Esophagus squamous epithelium (tissue), 5 donors: ENCODE measurements at places on chromosomes 1 and 21. TPM values are rescaled to one million over a fixed set of nuclear protein-coding genes. Genes with fewer than 3 reads are reported as not detected.
A peak's percentile ranks its signal among the peaks of the same experiment; 100 is the strongest.

DNA sequence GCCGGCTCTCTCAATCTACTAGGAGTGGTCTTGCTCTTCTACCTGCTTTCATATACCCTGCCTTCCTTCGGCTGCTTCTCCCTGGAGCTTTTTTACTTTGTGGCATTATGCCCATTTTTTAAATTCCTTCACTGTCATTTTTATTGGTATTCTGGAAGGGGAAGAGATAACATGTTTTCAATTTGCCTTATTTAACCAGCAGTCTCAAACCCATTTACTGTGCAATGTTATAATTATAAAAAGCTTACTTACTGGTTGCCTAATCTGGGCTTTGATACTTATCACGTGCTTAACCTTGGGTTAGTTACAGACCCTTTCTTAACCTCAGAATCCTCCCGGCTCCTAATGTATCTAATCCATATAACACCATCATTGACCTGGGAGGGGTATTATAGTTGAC lies 128.1 kb downstream of the SIPA1L2 start:
- H3K27me3 ChIP-seq = no peaks in the 10 kb centered on the region
- H3K4me1 ChIP-seq = peaks cover 27% of the 10 kb centered on the region
- H3K4me3 ChIP-seq = no peak overlapping the region

Gene ELF3
- 146 TPM for total RNA-seq

DNA sequence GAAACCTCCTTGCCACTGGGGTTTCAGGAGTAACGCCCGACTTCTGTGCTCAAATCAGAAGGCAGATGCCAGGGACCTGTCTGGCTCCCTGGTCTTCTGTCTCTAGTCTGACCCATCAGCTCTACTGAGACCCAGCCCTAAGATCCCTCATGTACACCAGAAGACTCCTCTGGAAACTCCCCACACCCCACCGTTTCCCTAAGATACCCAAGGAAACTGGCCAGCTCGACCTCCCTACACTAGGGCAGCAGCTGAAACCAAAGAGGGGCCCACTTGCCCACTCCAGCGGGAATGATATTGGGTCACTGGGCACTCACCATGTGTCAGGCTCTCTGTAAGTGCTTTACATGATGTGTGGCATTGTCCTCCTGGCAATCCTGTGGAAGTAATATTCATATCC lies 469 bp upstream of the S100A16 start:
- H3K27me3 ChIP-seq = no peaks in the 10 kb centered on the region
- DNase-seq = no peak
- H3K4me3 ChIP-seq = peak overlapping the region; percentile 66

Gene LDLRAD2
- not detected for total RNA-seq

DNA sequence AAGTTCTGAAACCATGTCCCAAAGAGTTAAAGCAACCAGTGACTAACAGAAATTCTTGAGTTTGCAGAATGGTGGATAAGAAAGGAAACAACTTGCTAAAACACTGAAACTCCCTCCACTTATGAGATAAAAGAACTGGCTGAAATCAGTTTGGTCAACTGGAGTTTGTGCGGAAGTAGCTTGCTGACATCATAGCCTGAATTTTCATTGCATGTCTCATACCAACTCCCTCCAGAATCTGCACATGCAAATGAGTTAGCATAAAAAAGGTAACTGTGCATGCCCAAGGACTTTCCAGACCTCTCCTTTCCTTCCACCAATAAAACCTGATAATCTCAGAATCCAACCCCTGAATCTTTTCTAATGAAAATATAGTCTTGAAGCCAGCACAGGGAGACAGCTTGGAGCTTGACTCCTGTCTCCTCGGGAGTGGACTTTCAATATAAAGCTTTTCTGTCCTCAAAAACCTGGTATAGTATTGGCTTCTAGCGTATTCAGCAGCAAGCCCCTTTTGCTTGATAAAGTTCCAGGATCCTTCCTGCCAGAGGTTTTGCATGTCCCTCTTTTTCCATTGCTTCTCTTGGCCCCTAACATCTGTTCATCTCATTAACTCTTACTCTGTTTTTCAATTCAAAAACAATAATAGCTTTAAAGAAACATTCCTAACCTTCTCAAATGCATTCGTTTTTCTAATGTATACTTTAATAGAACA lies 785.8 kb upstream of the ADGRL4 start:
- DNase-seq = no peak
- no peaks in the 10 kb centered on the region for H3K36me3 ChIP-seq
- H3K27ac ChIP-seq = no peak overlapping the region

- H3K4me1 ChIP-seq = peaks cover 17% of the 10 kb centered on the region
- H3K27ac ChIP-seq = no peak overlapping the region
- no peaks in the 10 kb centered on the region for H3K27me3 ChIP-seq
- DNase-seq = no peak
- H3K4me3 ChIP-seq = no peak overlapping the region
- H3K36me3 ChIP-seq = peaks cover 66% of the 10 kb centered on the region
These were observed 9.0 kb upstream of the SRM start for GRCh38 chr1:11068600-11069473.

DNA sequence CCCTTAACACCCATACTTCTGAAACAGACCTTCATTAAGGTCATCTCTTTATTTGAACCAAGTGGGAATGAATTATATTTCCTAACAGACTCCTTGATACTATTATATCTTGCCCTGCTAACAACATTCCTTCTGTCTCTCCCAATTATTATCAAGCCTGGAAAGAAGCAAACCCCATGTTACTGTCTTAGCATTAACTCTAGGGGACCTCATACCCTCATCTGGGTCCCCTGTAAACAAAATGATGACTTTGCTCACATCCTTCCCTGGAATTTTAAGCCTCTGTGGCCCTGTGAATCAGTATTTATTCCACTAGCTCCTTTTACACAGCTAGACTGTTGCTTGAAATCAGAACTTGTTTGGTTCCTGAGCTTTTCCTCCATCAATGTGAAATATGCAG lies 38.3 kb upstream of the BCL10 start:
- H3K4me1 ChIP-seq = no peaks in the 10 kb centered on the region
- no peak overlapping the region for H3K4me3 ChIP-seq
- H3K36me3 ChIP-seq = no peaks in the 10 kb centered on the region
- no peak for DNase-seq
- H3K27ac ChIP-seq = peak overlapping the region; percentile 49

Gene LIN28A
- not detected for total RNA-seq

GRCh38 chr1:67137307-67137753 lies 2.6 kb upstream of the C1orf141 start:
- H3K27me3 ChIP-seq = peaks cover 3% of the 10 kb centered on the region
- no peak overlapping the region for H3K4me3 ChIP-seq
- no peaks in the 10 kb centered on the region for H3K36me3 ChIP-seq
- DNase-seq = no peak
- no peak overlapping the region for H3K27ac ChIP-seq

DNA sequence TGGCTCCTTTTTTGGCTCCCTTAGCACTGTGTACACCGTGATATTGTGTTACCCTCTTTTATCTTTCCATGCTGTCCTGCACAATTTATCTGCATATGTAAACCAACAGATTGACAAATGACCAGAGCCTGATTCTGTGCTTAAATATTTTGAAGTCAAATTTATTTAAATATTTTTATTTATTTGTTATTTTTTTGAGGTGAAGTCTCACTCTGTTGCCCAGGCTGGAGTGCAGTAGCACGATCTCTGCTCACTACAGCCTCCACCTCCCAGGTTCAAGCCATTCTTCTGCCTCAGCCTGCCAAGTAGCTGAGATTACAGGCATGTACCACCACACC lies 12.8 kb downstream of the PMF1 start:
- peak overlapping the region; percentile 1 for H3K27ac ChIP-seq
- DNase-seq = no peak
- peaks cover 92% of the 10 kb centered on the region for H3K36me3 ChIP-seq
- no peaks in the 10 kb centered on the region for H3K27me3 ChIP-seq

- H3K27me3 ChIP-seq = peaks cover 66% of the 10 kb centered on the region
- no peak overlapping the region for H3K4me3 ChIP-seq
- DNase-seq = no peak
- no peaks in the 10 kb centered on the region for H3K36me3 ChIP-seq
These were observed 41.2 kb upstream of the NRDC start for GRCh38 chr1:51919684-51920083.

Gene CCDC17
- 3.1 TPM for total RNA-seq

DNA sequence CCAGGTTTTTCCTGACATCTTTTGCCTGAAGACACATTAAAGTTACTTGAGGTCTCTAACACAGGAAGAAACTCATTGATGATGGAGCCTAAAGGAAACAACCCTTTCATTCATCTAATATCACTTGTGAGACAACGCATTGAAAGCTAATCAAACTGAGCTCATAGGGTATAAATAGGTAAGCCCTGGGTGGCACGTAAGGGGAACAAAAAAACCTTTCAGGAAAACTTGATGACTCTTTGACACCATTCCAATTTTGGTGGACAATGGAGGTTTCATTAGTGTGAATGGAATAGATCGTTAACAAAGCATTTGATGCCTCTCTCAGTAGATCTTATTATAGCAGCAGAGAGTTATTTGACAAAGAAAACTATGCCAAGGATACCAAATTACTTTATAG lies 80.7 kb upstream of the DUSP10 start:
- H3K27me3 ChIP-seq = no peaks in the 10 kb centered on the region
- H3K4me1 ChIP-seq = no peaks in the 10 kb centered on the region
- no peaks in the 10 kb centered on the region for H3K36me3 ChIP-seq
- no peak overlapping the region for H3K27ac ChIP-seq
- no peak for DNase-seq

Gene C1QA
- 13.5 TPM for total RNA-seq

- H3K27me3 ChIP-seq = no peaks in the 10 kb centered on the region
- no peaks in the 10 kb centered on the region for H3K4me1 ChIP-seq
- no peak overlapping the region for H3K4me3 ChIP-seq
- H3K27ac ChIP-seq = no peak overlapping the region
- no peak for DNase-seq
- H3K36me3 ChIP-seq = no peaks in the 10 kb centered on the region
These were observed 33.2 kb downstream of the BEND5 start for GRCh38 chr1:48743480-48743879.

Gene ITPKB
- total RNA-seq = 16.3 TPM

GRCh38 chr1:53334312-53334711 lies 6.4 kb upstream of the LRP8 start:
- DNase-seq = no peak
- H3K36me3 ChIP-seq = no peaks in the 10 kb centered on the region
- no peak overlapping the region for H3K4me3 ChIP-seq
- no peak overlapping the region for H3K27ac ChIP-seq
- H3K4me1 ChIP-seq = no peaks in the 10 kb centered on the region

- H3K36me3 ChIP-seq = no peaks in the 10 kb centered on the region
- no peak overlapping the region for H3K27ac ChIP-seq
- DNase-seq = no peak
- H3K4me1 ChIP-seq = peaks cover 3% of the 10 kb centered on the region
These were observed 15.1 kb upstream of the CD58 start for GRCh38 chr1:116585886-116586285.

Gene LRRC38
- not detected for total RNA-seq

Gene IRF6
- total RNA-seq = 96.9 TPM

Gene COL11A1
- total RNA-seq = not detected

- no peaks in the 10 kb centered on the region for H3K27me3 ChIP-seq
- no peak overlapping the region for H3K27ac ChIP-seq
- no peak for DNase-seq
- H3K4me3 ChIP-seq = no peak overlapping the region
- no peaks in the 10 kb centered on the region for H3K36me3 ChIP-seq
- H3K4me1 ChIP-seq = no peaks in the 10 kb centered on the region
These were observed 269.1 kb upstream of the VAMP3 start for GRCh38 chr1:7501723-7502603.

Gene PARP1
- total RNA-seq = 56.1 TPM

Gene ITLN2
- not detected for total RNA-seq

DNA sequence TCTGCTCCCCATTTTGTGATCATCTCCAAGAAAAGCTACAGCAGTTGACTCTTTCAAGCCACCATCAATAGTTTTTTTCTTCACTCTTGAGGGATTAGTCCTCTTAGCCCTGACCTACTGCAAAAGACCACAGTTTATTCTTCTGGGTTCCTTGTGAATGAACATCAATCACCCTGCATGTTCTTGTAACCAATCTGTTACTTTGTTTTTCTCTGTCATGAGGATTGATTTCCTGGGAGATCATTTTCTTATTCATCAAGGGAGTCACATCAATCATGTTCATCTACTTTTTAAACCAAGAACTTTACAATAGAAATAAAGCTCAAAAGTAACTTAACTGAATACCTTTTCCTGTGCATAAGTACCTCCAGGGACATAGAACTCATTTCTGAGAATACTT lies 21.8 kb downstream of the ILDR2 start:
- H3K4me1 ChIP-seq = no peaks in the 10 kb centered on the region
- no peak overlapping the region for H3K27ac ChIP-seq
- H3K27me3 ChIP-seq = no peaks in the 10 kb centered on the region
- no peaks in the 10 kb centered on the region for H3K36me3 ChIP-seq
- DNase-seq = no peak

- no peak overlapping the region for H3K4me3 ChIP-seq
- H3K36me3 ChIP-seq = peaks cover 47% of the 10 kb centered on the region
- H3K27me3 ChIP-seq = no peaks in the 10 kb centered on the region
- peaks cover 26% of the 10 kb centered on the region for H3K4me1 ChIP-seq
These were observed 2.8 kb downstream of the DHCR24 start for GRCh38 chr1:54884135-54884586.

Gene REN
- total RNA-seq = not detected

- no peak overlapping the region for H3K4me3 ChIP-seq
- H3K27ac ChIP-seq = no peak overlapping the region
- no peak for DNase-seq
- no peaks in the 10 kb centered on the region for H3K36me3 ChIP-seq
These were observed 237.9 kb downstream of the FOXD2 start for GRCh38 chr1:47675721-47676120.

Gene FMO1
- 0.18 TPM for total RNA-seq

GRCh38 chr1:238177351-238177750 lies 286.6 kb upstream of the ZP4 start:
- H3K4me3 ChIP-seq = no peak overlapping the region
- DNase-seq = no peak
- no peaks in the 10 kb centered on the region for H3K27me3 ChIP-seq
- peaks cover 13% of the 10 kb centered on the region for H3K4me1 ChIP-seq

- DNase-seq = no peak
- H3K27me3 ChIP-seq = no peaks in the 10 kb centered on the region
- no peak overlapping the region for H3K4me3 ChIP-seq
- H3K4me1 ChIP-seq = no peaks in the 10 kb centered on the region
These were observed 1.9 kb upstream of the OR13G1 start for GRCh38 chr1:247681288-247681897.

GRCh38 chr1:232655746-232656085 lies 25.8 kb upstream of the SIPA1L2 start:
- no peaks in the 10 kb centered on the region for H3K27me3 ChIP-seq
- DNase-seq = no peak
- H3K4me1 ChIP-seq = peaks cover 19% of the 10 kb centered on the region

GRCh38 chr1:161733526-161733925 lies 12.2 kb downstream of the FCRLB start:
- no peak overlapping the region for H3K4me3 ChIP-seq
- peaks cover 36% of the 10 kb centered on the region for H3K4me1 ChIP-seq
- H3K27ac ChIP-seq = no peak overlapping the region
- DNase-seq = no peak
- no peaks in the 10 kb centered on the region for H3K36me3 ChIP-seq
